ENCODE measurements at places on chromosomes 13 and 19.

DNA sequence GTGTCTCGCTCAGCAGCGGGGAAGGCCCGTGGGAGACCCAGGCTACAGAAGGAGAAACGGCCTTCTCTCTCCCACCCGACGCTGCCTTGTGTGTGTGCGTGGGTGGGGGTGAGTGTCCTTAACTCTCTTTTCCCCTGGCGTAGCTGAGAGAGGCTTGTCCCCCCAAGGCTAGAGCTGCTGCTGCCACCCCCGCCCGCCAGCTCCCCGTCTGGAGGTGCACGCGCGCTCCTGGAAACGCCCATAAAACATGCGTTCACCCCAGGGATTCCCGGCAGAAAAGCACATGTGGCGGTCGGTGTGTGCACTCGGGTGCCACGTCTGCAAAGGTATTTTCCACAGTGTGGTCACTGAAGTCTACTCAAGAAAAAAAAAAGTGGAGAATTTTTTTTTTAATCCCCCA lies 36.1 kb downstream of the GADD45B start:
- no peak for DNase-seq

GRCh38 chr13:66405908-66406802 lies 824.0 kb downstream of the PCDH9 start:
- DNase-seq, result no peak

GRCh38 chr19:7509625-7510024 lies 6.3 kb upstream of the ZNF358 start:
- no peak for DNase-seq

DNA sequence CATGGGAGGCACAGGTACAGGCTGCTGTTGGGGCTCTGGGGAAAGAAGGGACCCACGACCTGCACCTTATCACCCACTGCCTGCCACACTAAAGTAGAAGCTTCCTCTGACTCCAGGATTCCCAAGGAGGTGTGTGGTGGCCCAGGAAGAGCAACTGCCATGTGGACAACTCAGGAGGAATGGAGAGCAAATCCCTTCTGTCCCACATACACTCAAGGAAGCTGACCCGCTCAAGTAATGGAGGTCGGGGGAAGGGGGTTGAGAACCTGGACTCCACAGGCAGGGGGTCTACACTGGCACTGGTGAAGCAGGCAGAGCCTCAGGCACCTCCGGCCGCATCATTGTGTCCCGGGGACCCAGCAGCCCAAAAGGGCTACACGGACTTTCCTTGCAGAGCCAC lies 29.4 kb upstream of the SLC15A1 start:
- no peak for DNase-seq

- no peak for DNase-seq
These were observed 5.0 kb upstream of the TEX29 start for GRCh38 chr13:111315347-111315995.

GRCh38 chr19:16283210-16284061 lies 41.2 kb upstream of the KLF2 start:
- peak; percentile 76 for DNase-seq

DNA sequence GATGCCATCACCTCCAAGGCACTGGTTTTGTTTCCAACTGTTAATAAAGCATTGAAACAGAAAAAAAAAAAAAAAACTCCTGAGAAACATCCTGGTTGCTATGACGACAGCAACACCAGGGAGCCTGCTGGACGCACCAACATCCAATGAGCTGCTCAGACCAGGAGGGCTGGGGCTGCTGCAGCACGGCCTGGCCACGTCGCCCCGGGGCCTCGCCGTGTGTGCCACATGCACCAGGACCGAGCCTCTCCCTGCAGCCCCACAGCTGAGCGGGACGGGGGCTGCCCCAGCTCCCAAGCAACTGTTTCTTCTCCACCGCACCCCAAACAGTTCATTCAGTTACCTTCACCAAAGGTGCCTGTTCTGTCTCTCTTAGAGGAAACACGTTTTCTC lies 54.5 kb downstream of the RASA3 start:
- DNase-seq, result no peak

Measured in CD14-positive monocyte (primary cell).